ENCODE measurements at places on chromosomes 2 and 18. TPM values are rescaled to one million over a fixed set of nuclear protein-coding genes. Genes with fewer than 3 reads are reported as not detected.
A peak's percentile ranks its signal among the peaks of the same experiment; 100 is the strongest.

DNA sequence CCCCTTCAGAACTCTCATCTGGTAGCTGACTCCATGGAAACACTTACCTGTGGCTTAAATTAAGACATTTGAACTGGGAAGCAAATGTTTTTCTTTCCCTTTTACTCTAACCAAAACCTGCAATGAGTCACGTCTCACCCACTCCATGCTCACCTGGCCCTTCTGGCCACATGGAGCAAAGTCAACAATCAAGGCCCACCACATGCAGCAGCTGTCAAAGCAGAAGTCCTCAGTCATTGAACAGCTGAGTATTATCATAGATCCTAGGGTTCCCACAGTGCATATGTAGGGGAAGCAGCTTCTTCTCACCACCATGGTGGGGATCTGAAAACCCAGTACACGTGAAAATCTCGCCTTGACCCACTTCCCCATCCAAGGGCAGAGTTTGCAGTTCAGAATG is 12.3 kb upstream of the MEP1B start:
- H3K36me3 ChIP-seq, result no peaks in the 10 kb centered on the region
- no peak for DNase-seq
- no peaks in the 10 kb centered on the region for H3K4me1 ChIP-seq
- no peaks in the 10 kb centered on the region for H3K27me3 ChIP-seq
- H3K27ac ChIP-seq, result no peak overlapping the region

DNA sequence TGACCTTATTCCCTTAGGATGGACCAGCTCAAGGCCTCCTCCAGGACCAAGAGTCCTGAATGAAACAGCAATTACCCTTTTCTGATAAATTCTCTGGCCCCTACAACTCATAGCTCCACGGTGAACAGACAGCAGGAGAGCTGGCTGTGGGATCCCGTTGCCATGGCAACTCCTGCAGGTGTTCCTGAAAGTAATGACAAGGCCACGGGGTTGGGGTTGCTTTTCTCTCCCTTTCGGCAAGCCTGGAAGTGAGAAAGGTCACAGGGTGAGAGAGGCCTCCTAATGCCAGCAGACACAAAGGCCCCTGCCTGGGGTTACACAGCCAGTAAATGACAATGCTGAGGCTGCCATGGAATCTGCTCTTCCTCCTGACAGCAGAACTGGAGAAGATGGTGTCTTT is 403.0 kb downstream of the NBAS start:
- no peaks in the 10 kb centered on the region for H3K27me3 ChIP-seq
- no peaks in the 10 kb centered on the region for H3K36me3 ChIP-seq
- no peaks in the 10 kb centered on the region for H3K4me1 ChIP-seq
- no peak overlapping the region for H3K27ac ChIP-seq
- no peak overlapping the region for H3K4me3 ChIP-seq

DNA sequence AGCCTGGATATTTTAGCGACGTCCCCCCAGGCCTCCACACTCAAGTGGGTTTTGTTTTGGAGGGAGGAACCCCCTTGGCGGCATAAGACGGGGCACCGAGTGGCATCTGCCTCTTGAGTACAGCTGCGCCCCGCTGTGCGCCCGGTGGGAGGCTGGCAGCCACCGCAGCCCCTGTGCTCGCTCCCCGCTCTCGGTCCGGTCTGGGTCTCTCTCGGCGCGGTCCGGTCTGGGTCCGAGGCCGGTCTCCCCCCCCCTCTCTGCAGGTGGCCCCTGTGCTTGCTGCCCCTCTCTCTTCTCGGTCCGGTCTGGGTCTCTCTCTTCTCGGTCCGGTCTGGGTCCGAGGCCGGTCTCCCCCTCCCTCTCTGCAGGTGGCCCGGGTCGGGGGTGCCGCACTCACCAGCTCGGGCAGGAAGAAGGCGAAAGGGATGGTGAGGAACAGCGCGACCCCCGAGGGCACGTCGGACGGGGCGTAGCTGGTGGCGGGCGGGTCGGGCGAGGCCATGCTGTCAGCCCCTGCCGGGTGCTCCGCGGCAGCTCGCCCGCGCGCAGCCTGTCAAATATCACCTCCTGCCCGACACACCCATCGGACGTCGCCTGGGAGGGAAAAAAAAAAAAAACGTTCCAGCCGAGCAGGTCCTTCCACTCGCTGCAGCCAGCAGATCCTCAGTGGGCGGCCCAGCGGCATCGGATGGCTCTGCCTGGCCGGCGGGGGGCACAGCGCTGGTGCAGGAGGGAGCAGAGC is at the start of gene MALL:
MALL (minus strand) TSS at position 532 of the 742 bp plus-strand sequence; CDS start at position 502, 30 bp downstream.
- no peaks in the 10 kb centered on the region for H3K36me3 ChIP-seq
- DNase-seq, result peak; percentile 78
- H3K4me3 ChIP-seq, result peak within 1 kb of the TSS; percentile 67

- H3K27me3 ChIP-seq, result no peaks in the 10 kb centered on the region
- H3K4me3 ChIP-seq, result no peak overlapping the region
- no peaks in the 10 kb centered on the region for H3K4me1 ChIP-seq
- DNase-seq, result no peak
- H3K36me3 ChIP-seq, result no peaks in the 10 kb centered on the region
These were observed 188.6 kb downstream of the LRP1B start for GRCh38 chr2:141942006-141942789.

DNA sequence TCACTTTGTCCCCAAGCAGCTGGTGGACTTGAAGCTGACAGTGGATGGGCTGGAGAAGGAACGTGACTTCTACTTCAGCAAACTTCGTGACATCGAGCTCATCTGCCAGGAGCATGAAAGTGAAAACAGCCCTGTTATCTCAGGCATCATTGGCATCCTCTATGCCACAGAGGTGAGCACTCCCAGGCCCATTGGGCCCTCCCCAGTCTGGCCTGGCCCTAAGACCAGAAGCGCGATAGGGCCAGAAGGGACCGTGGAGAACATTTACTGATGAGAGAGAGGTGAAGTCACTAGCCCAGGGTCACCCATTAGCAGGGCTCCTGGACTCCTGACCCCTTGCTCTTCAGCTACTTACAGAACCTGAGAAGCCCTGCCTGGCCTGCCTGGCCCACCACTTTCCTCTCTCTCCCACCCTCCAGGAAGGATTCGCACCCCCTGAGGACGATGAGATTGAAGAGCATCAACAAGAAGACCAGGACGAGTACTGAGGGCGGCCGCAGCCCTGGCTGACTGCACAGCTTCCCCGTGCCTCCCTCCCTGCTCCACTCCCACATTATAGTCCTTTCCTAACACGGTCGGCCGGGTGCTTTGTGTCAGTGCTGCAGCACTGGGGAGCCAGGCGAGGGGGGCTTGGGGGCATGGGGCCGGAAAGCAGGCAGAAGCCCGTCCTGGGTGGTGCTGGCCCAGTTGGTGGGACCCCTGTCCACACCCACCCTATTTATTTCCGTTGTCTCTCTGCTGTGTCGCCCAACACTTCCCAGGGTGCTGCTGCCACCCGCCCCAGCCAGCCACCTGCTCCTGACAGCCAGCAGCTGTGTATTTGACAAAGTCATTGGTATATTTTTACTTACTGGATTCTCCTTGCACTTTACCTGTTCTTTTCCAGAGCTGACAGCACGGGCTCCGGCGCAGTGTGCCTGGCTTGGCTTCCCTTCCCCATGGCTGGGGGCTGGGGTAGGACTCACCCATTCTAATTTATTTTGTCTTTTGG is 6.6 kb upstream of the TMEM214 start:
- H3K4me1 ChIP-seq, result peaks cover 1% of the 10 kb centered on the region
- no peak for DNase-seq
- no peaks in the 10 kb centered on the region for H3K27me3 ChIP-seq
- no peaks in the 10 kb centered on the region for H3K36me3 ChIP-seq
- H3K4me3 ChIP-seq, result no peak overlapping the region

- DNase-seq, result no peak
- no peaks in the 10 kb centered on the region for H3K27me3 ChIP-seq
- no peak overlapping the region for H3K4me3 ChIP-seq
These were observed 17.9 kb upstream of the ARHGEF4 start for GRCh38 chr2:130818809-130819208.

The CDH19 gene
- total RNA-seq, result not detected

DNA sequence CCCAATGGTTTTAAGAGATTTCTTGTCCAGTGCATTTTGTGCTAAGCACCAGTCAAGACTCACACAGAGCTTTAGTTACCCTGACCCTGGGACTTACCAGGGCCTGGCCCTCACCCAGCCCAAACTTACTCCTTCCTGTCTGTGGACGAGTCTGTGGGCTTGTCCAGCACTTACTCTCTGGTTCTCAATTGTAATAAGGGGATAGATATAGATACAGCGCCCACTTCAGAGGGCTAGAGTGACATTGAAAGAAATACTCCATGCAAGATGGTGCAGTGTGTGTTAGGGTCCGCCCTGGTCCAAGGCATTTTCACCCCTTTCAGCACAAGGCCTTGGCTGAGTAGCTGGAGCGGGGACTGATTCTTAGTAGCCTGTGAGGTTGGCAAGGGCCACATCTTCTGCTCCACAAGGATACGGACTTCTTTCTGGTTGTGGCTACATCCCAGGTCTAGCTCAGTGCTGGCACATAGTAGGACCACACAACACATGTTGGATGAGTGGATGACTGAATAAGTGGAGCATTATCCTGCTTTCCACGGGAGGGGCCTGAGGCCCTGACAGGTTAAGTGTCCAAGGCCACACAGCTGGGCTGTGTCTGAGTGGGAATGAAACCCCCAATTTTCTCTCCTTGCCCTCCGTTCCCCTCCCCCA is 3.8 kb upstream of the ARID5A start:
- H3K4me3 ChIP-seq, result no peak overlapping the region
- H3K27me3 ChIP-seq, result peaks cover 2% of the 10 kb centered on the region
- DNase-seq, result no peak

DNA sequence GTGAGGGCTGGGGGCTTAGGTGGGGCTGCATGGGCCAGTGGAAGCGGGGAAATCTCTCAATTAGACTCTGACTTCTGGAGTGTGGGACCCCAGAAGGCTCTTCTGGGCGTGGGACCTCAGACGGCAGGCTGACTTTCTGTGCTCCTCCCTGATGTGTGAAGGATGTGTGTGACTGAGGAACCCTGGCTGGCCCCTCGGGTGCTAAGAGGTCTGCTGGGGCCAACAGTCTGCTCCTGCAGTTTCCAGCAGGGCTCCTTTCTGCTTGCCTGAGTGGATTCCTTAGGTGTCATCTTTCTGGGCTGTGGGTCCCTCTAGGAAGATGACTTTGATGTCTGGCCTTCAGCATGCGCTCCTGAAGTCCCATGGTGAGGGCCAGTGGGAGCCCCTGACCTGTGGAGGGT is 167.5 kb downstream of the DYSF start:
- H3K27ac ChIP-seq, result no peak overlapping the region
- no peaks in the 10 kb centered on the region for H3K36me3 ChIP-seq
- H3K4me1 ChIP-seq, result no peaks in the 10 kb centered on the region
- DNase-seq, result no peak

DNA sequence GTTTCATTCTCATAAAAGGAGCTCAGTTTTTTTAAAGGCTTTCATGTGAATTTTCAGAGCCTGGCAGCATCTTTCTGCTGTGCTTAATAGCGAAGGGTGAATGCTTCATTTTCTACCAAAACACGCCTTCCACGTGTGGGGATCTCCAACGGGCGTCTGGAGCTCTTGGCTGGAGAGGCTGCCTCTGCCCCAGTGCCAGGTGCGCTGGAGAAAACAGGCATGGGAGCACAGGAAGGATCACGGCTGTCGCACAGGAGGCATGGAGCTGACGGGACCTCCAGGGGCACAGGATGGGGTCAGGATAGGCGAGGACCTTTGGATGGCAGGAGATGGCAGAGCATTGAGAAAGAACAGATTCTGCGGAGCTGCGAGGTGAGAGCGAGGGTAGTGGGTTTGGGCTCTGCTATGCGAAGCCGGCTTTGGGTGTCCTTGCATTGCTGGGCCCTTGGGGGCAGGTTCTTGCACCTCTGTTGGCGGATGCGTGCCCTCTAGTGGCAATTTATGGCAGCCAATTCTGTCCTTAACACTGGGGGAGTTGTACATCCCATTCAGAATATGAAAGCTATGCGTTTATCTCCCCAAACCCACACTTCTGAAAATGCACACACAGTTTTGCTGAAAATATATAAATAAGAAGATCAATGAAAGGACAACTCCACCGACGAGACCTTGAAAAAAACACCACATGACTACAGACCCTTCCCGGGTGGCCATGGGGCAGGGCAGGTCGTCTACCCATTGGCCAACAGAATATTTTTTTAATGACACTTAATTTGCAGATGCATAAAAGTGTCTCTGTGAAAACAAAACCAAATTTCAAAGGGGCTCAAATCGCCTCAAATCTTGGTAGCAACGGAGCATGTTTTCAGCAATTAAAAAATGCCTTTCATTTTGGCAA is 90.4 kb upstream of the SLC35G4 start:
- peak; percentile 73 for DNase-seq
- H3K4me1 ChIP-seq, result no peaks in the 10 kb centered on the region
- H3K36me3 ChIP-seq, result no peaks in the 10 kb centered on the region

GRCh38 chr18:9649164-9649540 is 34.8 kb upstream of the PPP4R1 start:
- DNase-seq, result no peak
- no peaks in the 10 kb centered on the region for H3K27me3 ChIP-seq
- no peak overlapping the region for H3K27ac ChIP-seq
- no peak overlapping the region for H3K4me3 ChIP-seq

DNA sequence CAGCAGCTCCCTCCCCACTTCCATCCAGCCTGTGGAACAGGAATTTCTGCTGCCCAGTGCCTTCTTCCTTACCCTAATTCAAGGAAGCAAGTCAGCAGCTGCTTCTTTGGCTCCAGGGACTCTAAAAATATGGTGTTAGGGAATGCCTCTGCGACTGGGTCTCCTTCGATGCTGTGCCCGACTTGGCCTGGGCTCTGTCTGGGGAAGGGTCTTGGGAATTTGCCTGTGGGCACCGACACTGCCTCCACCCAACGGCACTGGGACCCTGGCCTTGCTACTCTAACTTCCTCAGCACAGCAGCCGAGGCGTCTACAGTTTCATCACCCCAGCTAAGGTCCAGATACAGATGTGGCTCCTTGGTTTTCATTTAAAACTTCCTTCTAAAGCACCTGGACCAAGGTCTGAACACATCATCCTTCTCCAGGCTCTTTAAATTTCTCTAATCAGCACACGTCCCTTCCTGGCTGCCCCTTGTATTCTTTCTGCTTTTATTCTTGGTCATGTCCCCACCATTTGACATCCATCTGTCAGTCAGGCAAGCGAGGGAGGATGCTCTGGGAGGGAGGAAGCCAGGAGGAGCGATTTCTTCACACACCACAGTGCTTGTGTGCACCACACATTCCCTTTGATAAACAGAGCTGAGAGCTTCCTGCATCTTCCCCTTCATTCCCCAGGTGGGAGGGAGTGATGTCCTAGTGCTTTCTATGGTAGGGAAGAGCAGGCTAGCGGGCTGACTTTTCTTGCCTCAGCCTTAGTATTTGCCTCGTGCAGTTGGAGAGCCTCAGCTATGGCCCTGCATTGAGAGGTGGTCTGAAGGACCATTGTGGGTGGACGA is 6.8 kb downstream of the LBH start:
- peaks cover 4% of the 10 kb centered on the region for H3K36me3 ChIP-seq
- H3K27me3 ChIP-seq, result peaks cover 4% of the 10 kb centered on the region
- H3K4me3 ChIP-seq, result no peak overlapping the region
- no peak overlapping the region for H3K27ac ChIP-seq
- no peak for DNase-seq
- H3K4me1 ChIP-seq, result peaks cover 21% of the 10 kb centered on the region

DNA sequence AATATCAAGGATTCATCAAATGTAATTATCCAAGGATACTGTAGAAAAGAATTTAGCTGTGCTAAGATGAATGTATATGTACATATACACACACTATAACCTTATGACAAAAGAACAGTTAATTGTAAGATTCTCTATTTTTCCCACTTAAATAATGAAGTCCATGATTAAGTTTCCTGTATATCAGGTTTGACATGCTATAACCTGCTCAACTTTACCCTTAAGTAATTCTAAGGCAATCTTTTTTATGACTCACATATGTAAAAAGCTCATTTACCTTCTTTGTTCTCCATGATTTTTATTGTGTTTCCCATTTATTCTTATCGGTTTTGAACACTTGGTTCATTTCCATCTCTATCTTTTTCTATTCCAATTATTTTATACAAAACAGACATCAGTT is 1213.1 kb upstream of the SLC39A10 start:
- no peak for DNase-seq
- no peak overlapping the region for H3K4me3 ChIP-seq
- H3K4me1 ChIP-seq, result no peaks in the 10 kb centered on the region
- no peaks in the 10 kb centered on the region for H3K36me3 ChIP-seq
- H3K27ac ChIP-seq, result no peak overlapping the region
- H3K27me3 ChIP-seq, result no peaks in the 10 kb centered on the region

The TUBA4B gene
- total RNA-seq, result 0.13 TPM

All from hepatocyte (in vitro differentiated cells).